ENCODE measurements at places on chromosomes 2 and 18. TPM values are rescaled to one million over a fixed set of nuclear protein-coding genes. Genes with fewer than 3 reads are reported as not detected.

ALPP gene
- total RNA-seq, result not detected

HRH4 gene
- under 0.01 TPM for total RNA-seq

DNA sequence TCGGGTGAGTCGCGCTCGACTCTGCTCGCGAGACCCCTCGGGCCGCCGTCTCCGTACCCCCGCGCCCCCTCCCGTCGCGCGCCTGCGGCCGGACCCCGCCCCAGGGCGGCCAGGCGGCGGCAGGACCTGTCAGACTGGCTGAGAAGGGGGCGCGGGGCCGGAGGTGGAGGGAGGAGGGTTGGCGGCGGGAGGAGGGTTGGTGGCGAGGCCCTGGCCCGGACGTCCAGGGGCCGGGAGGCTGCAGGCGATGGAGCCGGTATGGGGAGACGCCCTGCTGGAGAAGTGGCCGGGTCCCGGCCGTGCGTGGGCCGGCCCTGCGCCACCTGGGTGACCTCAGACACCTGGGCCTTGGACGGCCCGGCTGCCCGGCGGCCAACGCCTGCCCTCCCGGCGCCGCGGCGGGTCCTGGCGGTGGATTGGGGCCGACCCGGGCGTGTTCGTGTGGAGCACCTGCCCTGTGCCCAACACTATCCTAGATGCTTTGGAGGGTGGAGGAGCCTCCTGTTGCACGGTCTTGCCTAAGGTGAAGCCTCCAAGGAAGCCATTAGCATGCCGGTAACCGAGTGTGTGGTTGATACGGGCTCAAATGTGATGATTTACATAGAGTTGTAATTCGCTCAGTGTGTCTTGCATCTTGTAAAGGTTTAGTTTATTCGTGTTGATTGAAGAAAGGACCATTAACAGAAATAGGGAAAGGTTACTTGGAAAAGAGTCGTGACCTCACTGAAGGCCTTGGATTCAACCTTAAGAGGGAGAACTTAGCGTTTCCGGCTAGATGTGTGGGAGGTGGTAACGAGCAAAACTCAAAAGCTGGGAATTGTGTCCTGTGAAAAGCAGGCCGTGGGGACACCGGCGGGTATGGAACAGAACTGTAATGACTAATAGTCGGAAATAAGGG lies 550 bp downstream of the MYL12B start:
- H3K4me1 ChIP-seq, result peaks cover 47% of the 10 kb centered on the region
- no peak for DNase-seq
- no peaks in the 10 kb centered on the region for H3K27me3 ChIP-seq
- peaks cover 21% of the 10 kb centered on the region for H3K36me3 ChIP-seq
- peak overlapping the region; percentile 97 for H3K4me3 ChIP-seq

DNA sequence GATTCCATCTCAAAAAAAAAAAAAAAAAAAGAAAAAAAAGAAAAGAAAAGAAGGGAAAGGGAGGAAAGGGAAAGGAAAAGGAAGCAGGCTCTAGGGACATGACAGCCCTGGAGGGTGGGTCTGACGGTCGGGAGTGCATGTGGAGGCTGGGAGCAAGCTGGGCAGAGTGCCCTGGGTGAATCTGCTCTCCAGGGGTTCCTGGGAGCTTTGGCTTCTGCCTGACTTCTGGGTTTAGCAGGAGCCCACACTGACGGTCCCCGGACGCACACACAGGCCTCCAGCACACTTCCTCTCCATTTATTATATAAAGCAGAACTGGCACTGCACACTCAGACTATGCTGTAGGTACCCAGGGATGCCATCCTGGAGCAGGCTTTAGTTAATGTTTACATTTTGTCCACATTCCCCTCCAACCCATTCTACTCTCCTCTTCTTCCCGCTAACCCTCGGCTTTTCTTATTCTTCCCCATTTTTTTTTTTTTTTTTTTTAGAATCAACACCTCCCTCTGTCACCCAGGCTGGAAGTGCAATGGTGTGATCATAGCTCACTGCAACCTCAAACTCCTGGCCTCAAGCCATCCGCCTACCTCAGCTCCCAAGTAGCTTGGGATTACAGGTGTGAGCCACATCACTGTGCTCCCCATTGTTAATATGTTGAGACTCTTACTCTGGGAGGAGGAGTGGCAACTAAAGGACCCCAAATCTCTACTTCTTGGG lies 151.1 kb upstream of the SLC1A4 start:
- DNase-seq, result peak; percentile 38
- H3K4me1 ChIP-seq, result peaks cover 55% of the 10 kb centered on the region
- peak overlapping the region; percentile 87 for H3K27ac ChIP-seq
- no peaks in the 10 kb centered on the region for H3K36me3 ChIP-seq
- H3K27me3 ChIP-seq, result no peaks in the 10 kb centered on the region

DNA sequence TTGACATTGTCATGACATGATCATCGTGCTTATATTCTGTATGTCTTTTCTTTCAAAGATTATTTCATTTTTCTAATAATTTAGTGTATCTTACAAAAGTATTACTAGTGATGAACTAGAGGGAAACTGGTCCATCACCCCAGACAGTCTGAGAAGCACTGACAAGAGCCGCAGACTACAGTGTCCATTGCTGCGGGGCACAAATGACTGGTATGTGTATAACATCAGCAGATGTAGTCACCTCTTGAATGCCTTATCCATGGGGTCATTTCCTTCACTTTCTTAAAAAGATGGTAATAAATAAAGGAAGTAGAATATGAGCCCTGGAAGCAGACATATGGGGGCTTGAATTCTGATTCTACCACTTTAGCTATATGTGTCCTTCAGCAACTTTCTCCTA lies 29.6 kb downstream of the NEMP2 start:
- H3K4me3 ChIP-seq, result no peak overlapping the region
- H3K27ac ChIP-seq, result no peak overlapping the region
- no peaks in the 10 kb centered on the region for H3K27me3 ChIP-seq

GRCh38 chr2:160891353-160891740 lies 268.9 kb upstream of the TANK start:
- H3K4me1 ChIP-seq, result no peaks in the 10 kb centered on the region
- no peak overlapping the region for H3K27ac ChIP-seq
- no peak overlapping the region for H3K4me3 ChIP-seq
- H3K27me3 ChIP-seq, result no peaks in the 10 kb centered on the region
- H3K36me3 ChIP-seq, result no peaks in the 10 kb centered on the region

DNA sequence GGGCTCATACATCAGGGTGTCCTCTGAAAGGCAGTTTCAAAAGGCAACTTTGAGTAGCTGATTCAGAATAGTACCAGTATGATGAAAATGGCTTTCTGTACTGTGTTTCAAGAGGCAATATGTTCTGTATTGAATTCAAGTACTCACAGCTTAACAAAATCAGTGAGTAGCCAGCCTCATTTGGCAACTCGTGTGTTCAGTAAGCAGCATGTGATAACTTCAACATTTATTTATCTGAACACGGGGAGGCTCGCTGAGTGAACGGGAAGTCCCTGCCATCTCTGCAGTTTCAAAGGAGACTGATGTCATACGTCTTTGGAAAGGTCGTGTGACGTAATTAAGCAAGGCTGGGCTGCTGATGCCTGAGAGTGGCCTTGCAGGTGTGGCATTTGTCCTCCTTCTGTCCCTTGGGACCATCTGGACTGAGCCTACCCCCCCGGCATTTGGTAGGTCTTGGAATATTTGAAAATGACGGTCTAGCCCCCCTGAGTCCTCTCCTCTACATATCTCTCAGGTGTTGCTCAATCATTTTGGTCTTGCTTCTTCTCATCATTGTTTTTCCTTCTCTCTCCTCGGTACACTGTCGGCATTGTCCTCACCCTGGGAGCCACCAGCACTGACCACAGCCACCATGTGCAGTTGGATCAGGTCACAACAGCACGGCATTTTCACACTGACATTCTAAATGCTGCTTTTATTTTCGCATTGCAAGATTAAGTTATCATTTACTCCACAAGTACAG lies 62.8 kb downstream of the SMIM21 start:
- H3K27ac ChIP-seq, result no peak overlapping the region
- no peak for DNase-seq
- no peaks in the 10 kb centered on the region for H3K4me1 ChIP-seq
